ENCODE measurements at places on chromosomes 5 and 9. TPM values are rescaled to one million over a fixed set of nuclear protein-coding genes. Genes with fewer than 3 reads are reported as not detected.

PCDHGB5 gene
- total RNA-seq, result 9.2 TPM

WDR38 gene
- not detected for total RNA-seq

PTRH1 gene
- total RNA-seq, result 21.1 TPM

TAF11L5 gene
- not detected for total RNA-seq

PCDHA9 gene
- not detected for total RNA-seq

GPSM1 gene
- 54.6 TPM for total RNA-seq

ST6GALNAC4 gene
- total RNA-seq, result 32.0 TPM

MARCHF11 gene
- total RNA-seq, result not detected

PLAC8L1 gene
- 0.54 TPM for total RNA-seq

MYORG gene
- 2.0 TPM for total RNA-seq

STC2 gene
- 88.5 TPM for total RNA-seq

PCDHGB1 gene
- total RNA-seq, result 2.4 TPM

PRRX2 gene
- 35.5 TPM for total RNA-seq

FOXD4L3 gene
- total RNA-seq, result not detected

RLN2 gene
- not detected for total RNA-seq

NUTM2F gene
- not detected for total RNA-seq

ZNF484 gene
- 5.7 TPM for total RNA-seq

INSL4 gene
- not detected for total RNA-seq

SHISAL2B gene
- total RNA-seq, result not detected

SLC6A3 gene
- not detected for total RNA-seq

PKN3 gene
- 3.4 TPM for total RNA-seq

BTNL8 gene
- total RNA-seq, result not detected

TCF7 gene
- total RNA-seq, result 3.3 TPM

HNRNPA0 gene
- 21.5 TPM for total RNA-seq

UBE2QL1 gene
- not detected for total RNA-seq

C9 gene
- total RNA-seq, result 0.18 TPM

DDX4 gene
- not detected for total RNA-seq

FUT7 gene
- not detected for total RNA-seq

PROB1 gene
- 5.7 TPM for total RNA-seq

RNF145 gene
- 70.6 TPM for total RNA-seq

GCNT4 gene
- 9.9 TPM for total RNA-seq

CNTNAP3 gene
- not detected for total RNA-seq

UGT3A1 gene
- not detected for total RNA-seq

SLIT3 gene
- total RNA-seq, result 4.4 TPM

SPATA31C1 gene
- not detected for total RNA-seq

CDH9 gene
- not detected for total RNA-seq

PIP5KL1 gene
- 2.2 TPM for total RNA-seq

ADAMTSL1 gene
- total RNA-seq, result 49.5 TPM

GABRA1 gene
- total RNA-seq, result not detected
